ENCODE measurements at places on chromosomes 1 and 21.
A peak's percentile ranks its signal among the peaks of the same experiment; 100 is the strongest.

- DNase-seq = no peak
Observed at GRCh38 chr1:91778964-91779363, 107.0 kb downstream of the TGFBR3 start.

- DNase-seq = no peak
Observed at GRCh38 chr1:159960721-159961381, 6.8 kb upstream of the SLAMF9 start.

GRCh38 chr1:54425152-54425584 is 19.0 kb upstream of the SSBP3 start:
- no peak for DNase-seq

GRCh38 chr1:88538222-88538899 is 145.7 kb upstream of the PKN2 start:
- DNase-seq = no peak

- no peak for DNase-seq
Observed at GRCh38 chr1:23561076-23561812, 1.9 kb upstream of the ID3 start.

DNA sequence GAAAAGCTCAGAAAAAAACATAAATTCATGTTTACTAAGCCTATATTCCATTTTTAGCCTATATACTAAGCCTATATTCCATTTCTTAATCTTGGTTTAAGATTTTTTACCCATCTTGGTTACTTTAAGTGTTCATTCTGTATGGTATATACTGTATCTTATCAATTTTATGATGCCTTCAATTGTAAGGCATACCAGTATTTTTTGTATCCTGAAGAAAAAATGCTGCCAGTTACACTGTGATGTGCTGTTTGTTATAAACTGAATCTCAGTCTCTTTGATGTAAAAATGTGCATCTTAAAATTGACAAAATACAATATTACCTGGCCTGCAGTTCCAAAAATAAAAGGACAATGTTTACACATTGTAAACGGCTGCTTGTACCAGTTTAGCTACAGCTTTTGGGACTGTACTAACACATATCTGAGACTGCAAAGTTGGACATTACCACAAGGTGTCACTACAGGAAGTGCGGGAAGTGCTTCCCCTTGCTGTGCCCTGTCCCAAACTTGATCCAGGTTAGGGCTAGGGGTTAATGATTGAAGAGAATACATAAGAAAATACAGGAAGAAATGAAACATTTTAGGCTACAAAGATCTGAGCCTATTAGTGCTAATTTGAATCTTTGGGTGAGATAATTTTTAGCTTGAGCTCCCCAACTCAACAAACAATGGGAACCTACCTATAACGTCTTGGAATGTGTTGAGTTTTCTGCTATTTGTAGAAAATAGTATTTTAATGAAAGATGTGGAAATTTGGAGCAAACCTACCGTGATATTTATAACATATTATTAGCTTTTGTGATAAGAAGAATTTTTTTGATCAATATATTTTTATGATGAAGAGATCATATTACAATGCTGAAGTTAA is 108.9 kb downstream of the LBR start:
- DNase-seq = no peak

DNA sequence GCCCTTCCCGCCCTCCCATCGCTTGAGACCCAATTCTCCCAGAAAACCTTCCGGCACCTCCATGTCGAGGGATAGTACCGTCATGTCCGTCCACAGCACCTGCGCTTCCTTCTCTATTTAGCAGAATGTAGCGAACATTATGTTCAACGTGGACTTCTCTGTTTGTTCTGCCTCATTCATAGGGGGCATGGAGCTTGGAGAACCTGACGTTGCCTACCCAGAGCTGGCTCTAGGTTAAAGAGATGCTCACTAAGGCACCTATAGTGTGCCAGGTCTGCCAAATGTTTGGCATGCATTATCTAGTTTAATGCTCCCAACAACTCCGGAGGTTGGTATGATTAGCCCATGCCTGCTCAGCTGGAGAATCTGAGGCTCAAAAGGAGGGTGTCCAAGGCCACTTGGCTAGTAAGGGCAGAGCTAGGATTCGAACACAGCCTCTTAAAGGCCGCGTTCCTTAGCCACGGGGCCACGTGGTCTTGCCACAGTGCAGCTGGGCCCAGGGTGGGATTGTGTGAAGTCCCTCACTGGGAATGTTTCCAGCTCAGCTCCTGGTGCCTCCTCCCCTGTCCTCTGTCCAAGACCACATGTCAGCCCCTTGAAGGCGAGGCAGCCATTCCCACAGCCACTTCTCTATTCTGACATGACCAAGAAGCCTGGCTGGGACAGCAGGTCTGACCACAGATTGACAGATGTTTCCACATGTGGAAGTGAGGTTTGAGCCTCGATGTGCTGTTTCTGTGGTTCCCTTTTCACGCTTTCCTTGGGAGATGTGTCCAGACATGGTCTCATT is 57.8 kb downstream of the RUNX3 start:
- no peak for DNase-seq

DNA sequence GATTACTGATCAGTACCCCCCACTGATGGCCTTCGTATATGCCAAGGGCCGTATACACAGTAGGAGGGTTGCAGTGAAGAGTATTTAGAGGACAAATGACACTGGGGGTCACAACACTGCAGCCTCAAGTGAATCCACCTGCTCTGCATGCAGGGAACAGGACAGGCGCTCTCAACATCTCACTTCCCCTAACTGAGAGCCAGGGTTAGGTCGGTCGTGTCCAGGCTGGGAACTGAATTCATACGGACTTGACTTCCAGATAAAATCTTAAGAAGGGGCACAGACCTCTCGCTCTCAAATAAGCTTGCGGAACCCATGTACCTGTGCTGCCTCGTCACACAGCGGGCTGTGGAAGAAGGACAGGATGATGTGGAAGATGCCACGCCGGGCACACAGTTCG is 22.8 kb downstream of the MRAP start:
- DNase-seq = no peak

DNA sequence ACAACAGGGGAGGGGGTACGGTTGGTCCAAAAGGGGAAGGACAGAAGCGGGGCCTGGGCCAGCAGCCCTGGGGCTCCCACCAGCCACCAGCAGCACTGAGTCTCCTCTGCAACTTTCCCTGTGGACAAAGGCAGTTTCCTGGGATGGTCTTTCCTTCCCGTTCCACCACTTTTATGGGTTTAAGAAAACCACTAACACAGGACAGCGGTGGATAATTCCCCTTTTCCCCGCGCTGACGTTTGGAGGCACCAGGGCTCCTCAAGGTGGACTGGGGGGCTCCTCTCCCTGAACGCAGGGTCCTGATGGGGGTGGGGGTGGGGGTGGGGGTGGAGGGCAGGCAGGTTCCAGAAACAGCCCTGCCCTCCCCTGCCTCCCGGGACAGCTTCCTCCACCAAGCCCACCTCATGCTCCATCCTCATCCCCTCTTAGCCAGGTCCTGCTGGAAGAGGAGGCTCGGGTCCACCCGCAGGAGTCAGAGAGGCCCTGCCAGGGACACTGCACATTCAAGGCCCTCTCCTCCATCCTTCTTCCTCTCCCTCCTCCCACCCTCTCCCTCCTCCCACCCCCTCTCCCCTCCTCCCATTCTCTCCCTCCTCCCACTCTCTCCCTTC is 4.8 kb upstream of the COL6A1 start:
- no peak for DNase-seq

- DNase-seq = no peak
Observed at GRCh38 chr1:84069236-84069845, 70.4 kb upstream of the TTLL7 start.

- no peak for DNase-seq
Observed at GRCh38 chr1:159898527-159898926, 1.4 kb downstream of the CFAP45 start.

- DNase-seq = no peak
Observed at GRCh38 chr1:93328809-93329760, 16.6 kb upstream of the DR1 start.

DNA sequence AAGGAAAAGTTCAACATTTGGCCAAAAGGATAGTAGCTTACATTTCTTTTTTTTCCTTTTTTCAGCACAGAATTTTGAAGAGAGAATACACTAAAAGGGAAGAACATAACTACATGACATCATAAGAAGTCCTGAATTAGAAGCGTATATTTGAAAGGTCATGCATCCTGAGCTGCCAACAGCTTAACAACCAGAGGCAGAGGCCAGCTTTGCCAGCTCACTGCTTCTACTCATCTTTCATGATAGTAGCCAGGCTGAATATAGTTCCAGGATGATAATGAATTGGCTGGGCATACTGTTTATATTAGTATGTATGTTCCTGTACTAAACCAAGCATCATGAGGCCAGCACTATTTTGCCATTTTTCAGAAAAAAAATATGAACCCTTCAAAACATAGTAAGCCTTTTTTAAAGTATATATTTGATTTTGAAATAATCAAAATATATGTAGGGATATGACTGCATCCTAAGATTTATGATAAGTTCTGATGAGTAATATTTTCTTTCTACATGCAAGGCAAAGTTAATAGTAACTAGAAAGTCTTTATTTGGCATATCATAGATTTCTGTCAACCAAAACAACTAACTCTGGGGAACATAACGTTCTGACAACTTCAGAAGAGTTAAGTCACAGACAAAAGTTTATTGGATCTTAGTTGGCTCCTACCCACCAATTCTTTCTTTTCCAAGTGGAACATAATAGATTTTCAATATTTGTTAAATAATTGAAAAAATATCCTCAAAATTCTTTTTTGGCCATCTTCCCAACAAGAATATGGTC is 123.2 kb downstream of the DPYD start:
- no peak for DNase-seq

- DNase-seq = no peak
Observed at GRCh38 chr1:89484092-89485038, 40.3 kb upstream of the LRRC8B start.

DNA sequence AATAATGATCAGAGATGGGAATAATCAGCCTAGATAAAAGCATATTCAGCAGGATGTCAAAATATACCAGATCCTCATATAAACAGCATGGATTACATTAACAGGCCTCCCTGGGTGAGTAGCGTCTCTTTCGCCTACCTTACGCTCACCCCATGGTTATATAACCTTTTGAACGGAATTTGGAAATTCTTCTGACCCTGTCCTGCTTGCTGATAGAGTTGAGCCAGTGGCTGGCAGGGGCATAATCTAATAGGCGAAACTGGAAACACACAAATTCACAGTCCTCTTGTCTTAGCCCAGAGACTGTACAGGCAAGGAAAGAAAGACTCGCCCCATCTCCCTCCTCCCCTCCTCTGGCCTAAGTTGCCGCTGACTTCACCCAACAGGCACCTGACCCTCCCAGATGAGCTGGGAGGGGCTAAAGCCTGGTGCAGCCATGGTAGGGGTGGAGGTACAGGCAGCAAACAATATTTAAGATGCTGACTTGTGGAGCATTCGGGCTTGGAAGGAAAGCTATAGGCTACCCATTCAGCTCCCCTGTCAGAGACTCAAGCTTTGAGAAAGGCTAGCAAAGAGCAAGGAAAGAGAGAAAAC is at the start of gene ANGPTL7:
Gene ANGPTL7 (plus strand): TSS at position 498 of the 594 bp plus-strand sequence. CDS start 225 bp downstream, outside the sequence.
- no peak for DNase-seq

DNA sequence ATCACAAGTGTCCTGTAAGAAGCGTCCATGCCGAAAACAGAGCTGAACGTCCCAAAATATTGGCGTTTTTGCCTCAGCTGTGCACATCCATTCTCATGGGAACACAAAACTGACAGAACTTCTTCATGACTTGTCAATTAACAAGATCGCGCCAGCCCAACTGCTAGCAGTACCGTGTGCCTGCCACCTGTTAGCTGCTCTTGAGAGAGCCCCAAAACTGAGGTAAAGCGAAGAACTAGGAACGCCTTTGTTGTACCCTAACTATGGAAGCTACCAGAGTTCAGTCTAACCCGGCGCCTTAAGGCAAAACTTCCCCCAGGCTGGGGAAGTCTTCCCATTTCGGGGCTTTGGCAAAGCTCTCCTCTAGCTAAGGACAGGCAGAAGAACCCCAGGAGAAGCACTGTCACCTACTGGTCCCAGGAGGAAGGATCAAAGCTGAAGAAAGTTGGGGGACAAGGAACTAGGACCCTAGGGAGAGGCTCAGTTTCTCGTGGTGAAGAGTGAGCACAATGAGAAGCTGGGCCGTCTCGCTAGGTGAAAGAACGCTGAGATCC is 719 bp downstream of the EYA3 start:
- peak; percentile 20 for DNase-seq

- no peak for DNase-seq
Observed at GRCh38 chr1:198186916-198187580, 30.2 kb downstream of the NEK7 start.

- DNase-seq = no peak
Observed at GRCh38 chr1:184691719-184692324, 62.8 kb downstream of the EDEM3 start.

DNA sequence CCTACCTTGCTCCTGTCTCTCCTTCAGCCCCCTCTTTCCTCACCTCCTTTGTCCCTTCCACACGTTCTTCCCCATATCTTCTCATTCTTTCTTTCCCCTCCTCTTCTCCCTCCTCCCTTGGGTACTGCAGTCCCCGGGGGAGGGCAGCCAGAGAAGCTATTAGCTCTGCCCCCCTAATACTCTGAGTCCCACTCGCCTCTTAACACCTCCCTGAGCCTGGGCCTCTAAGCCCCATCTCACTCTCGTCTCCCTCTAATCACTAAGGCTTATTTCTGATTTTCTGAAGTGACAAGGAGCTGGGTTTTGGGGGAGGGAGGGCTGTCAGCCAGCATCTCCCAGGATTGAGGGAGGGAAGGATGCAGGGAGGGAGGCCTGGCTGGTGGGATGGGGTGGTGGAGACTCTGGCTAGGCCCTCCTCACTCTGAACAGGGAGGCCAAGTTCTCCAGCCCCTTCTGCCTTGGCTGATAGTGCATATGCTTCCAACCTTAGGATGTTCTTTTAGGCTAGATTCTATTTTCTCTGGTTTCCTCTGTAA is 25.6 kb upstream of the DMBX1 start:
- no peak for DNase-seq

DNA sequence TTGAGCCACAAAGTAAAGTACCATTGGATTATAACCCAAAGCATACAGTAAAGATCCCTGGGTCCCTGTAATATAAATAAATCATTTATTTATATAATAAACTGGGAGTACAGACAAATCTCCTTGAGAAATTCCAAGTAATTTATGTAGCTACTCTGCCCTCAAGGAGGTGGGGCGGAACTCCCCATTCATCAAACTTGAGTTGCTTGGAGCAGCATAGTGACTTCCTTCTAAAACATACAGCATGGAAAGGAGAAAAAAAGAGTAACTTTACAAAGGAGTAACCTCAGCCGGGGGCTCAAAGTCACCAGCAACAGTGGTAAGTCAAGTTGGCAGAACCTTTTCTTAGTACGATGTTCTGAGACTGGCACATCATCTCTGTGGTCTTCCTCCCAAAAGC is 4.5 kb downstream of the LAPTM5 start:
- DNase-seq = no peak

DNA sequence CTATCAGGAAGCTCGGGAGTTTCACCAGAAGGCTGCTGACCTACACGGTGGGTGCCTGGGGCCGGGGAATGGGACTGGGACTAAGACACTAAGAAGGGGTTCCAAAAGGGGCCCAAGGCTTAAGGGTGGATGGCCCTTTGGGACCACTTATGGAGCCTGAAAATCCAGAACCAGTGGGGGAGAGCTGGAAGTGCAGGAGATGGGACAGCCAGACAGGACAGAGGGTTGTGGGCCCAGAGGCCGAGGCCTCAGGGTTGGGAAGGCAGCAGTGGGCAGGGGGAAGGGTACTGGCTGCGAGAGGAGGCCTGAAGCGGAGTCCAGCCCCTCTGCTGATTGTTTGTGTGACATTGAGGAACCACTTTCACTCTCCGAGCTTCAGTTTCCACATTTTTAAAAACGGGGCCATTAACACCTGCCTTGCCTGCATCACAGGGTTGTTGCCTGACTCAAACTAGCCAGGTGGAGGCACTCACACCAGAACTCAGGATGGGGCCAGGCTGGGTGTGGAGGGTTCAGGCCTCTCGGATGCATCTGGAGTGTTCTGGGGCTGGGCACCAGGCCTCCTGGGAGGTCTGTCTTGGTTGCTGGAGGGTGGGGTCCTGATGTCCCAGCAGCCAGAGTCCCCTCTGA is 3.0 kb downstream of the TTC24 start:
- DNase-seq = peak; percentile 33

Data from stimulated activated CD4-positive, alpha-beta T cell treated with anti-CD3 and anti-CD28 coated beads, Interleukin-1b, Interleukin-23, amount 100 ng/mL, for 48 hours (primary cell).